ENCODE measurements at places on chromosomes 6 and 20.

DNA sequence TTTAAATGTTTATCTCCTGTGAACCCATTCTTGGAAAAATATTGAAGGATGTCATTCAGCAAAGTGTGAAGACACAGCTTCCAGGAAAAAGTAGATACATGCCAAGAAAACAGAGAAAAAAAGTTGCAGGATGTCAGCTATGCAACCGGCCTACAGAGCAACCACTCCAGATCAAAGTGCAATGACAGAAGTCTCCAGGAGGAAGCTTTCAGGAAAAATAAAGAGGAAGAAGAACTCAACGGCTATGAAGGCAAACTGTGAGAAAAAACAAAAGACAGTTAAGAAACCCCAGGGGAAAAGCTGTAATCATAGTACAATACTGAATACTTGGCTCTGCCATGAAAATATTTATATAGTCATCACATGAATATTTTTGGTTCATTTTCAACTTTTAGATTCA lies 30.6 kb downstream of the REPS1 start:
- no peak for DNase-seq

DNA sequence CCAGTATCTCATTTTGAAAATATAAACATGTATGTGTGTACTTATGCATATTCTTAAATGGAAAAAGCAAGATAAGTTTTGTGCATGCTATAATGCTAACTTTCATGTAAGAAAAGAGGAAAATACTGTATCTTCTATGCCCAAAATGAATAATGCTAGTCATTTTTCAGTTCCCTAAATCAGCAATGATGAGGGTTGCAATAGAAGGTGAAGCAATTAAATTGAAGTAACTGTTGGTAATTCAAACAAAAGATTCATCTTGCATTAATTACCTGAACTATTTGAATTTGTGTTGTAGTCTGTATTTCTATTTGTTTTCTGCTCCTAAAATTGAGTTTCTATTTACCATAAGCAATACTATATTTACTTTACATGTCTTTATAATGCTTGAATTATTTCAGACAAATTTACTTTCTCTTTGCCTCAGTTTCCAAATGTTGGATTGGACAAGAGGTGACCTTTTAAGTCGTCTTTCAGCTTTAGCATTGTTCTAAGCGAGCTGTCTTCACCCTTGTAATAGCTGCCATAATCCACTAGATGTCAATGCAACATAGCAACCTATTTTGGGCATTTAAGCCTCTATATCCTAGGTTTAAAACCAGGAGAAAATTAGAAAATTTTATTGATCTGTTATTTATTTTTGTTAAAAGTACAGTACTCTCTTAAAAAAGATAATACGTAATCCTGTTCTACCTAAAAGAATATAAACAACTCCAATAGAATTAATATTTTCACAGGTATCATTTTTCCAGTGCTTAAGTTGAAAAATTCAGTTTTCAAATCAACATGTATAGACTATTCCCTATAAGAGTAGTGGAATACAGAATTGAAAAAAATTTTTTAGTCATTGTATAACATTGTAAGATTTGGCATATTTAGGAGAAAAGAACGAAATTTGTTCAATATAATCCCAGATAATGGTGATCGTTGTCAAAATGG lies 52.3 kb upstream of the IFNGR1 start:
- DNase-seq = no peak

DNA sequence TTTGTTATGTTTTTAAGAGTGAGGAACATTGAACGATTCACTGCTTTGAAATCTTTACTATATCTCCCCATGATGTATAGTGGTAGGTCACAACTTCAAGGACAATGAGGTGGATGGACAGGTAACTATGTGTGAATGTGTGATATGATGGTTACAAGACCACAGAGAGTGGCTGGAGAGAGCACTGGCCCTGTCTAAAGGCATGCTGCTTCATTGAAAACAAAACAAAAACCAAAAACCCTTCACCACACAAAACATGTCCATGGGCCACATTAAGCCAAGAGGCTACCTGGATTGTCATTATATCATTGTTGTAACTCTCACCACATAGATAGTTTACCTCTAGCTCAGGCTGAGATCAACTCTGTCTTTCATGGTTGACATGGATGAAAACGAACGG lies 180.6 kb upstream of the TENT5A start:
- DNase-seq = no peak

- no peak for DNase-seq
Measured at GRCh38 chr6:148358196-148358785, 15.7 kb downstream of the SASH1 start.

GRCh38 chr6:109290143-109290931 lies 91.9 kb downstream of the CD164 start:
- no peak for DNase-seq

DNA sequence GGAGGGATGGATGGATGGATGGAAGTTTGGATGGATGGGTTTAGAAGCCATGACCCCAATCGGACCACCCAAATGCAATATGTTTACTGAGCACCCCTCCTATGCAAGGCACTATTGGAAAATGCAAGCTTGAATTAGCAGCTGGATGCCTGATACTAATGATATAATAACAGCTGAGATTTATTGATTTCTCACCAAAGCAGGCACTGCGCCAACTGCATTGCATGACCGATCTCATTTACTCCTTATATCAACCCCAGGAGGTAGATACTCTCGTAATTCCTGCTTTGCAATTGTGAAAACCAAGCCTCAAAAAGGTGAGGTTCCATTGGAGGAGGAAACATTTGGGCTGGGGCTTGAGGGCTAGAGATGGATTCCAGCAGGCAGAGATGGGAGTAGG lies 89.7 kb downstream of the KCNB1 start:
- DNase-seq = no peak

DNA sequence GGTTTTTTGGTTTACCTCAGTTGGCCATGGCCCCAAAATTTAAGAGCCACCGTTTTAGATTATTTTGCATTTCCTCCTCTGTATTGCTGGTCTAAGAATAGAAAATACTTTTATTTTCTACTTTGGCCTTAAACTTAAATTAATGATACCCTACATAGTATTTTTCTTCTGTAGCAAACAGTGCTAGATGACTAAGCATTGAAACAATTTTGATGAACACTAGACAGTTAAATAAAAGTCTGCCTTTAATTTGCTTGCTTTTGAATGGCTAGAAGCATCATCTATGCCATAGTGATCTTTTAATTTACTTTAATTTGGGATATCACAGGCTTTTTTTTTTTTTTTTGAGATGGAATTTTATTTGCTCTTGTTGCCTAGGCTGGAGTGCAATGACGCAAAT lies 106.4 kb downstream of the CD109 start:
- no peak for DNase-seq

- no peak for DNase-seq
Measured at GRCh38 chr6:138106665-138107077, 548 bp downstream of the PERP start.

DNA sequence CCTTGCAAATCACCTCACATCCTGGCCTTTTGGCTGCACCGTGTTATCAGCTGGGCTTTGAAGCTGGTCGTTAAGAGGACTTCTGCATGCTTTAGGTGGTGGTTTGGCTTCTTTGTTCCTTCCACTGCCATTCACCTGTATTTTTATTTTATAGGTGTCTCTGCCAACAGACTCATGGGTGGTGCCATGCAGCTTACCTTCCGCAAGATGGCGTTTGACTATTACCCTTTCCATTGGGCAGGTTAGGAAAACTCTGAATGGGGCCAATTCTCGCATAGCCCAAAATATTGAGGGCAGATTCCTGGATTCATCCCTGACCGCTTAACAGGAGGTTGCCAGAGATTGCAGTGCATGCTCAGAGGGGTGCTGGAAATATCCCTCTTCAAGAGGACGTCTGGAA lies 32.4 kb downstream of the TAF11 start:
- no peak for DNase-seq

DNA sequence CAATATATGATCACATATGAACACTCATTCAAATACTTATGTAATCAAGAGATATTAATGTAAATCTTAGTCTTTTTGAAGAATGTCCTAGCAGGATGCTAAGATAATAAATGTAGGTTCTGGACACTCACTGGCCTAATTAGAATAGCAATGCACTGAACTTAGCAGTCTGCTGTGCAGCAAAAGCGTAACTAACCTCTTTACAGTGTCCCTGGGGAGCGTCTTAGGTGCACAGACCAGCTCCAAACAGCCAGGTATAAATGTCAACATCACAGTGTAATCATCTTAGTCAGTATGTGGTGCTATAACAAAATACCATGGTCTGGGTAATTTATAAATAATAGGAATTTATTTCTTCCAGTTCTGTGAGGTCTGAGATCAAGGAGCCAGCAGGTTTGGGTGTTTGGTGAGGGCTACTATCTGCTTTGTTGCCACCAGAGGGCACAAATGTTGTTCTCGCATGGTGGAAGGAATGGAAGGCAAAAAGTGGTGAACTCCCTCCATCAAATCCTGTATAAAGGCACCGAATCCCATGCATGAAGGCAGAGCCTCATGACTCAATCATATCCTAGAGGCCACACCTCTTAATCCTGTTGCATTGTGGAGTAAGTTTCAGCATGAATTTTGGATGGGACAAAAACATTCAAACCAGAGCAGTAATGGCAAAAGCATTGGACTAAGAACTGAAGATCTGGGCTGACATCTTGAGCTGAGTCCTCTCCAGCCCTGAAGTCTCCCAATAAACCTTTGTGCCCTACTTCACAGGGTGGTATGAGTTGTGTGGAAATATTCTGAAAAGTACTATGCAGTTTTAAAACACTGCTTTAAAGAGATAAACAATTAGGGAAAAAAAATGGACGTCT lies 41.8 kb upstream of the FOXO3 start:
- no peak for DNase-seq
